Stimulated activated CD8-positive, alpha-beta memory T cell treated with anti-CD3 and anti-CD28 coated beads, Interleukin-15, amount 100 ng/mL, for 1 hour (primary cell): ENCODE measurements at places on chromosomes 6 and 20.

- no peak for DNase-seq
Observed at GRCh38 chr6:121771937-121772720, 336.7 kb downstream of the GJA1 start.

DNA sequence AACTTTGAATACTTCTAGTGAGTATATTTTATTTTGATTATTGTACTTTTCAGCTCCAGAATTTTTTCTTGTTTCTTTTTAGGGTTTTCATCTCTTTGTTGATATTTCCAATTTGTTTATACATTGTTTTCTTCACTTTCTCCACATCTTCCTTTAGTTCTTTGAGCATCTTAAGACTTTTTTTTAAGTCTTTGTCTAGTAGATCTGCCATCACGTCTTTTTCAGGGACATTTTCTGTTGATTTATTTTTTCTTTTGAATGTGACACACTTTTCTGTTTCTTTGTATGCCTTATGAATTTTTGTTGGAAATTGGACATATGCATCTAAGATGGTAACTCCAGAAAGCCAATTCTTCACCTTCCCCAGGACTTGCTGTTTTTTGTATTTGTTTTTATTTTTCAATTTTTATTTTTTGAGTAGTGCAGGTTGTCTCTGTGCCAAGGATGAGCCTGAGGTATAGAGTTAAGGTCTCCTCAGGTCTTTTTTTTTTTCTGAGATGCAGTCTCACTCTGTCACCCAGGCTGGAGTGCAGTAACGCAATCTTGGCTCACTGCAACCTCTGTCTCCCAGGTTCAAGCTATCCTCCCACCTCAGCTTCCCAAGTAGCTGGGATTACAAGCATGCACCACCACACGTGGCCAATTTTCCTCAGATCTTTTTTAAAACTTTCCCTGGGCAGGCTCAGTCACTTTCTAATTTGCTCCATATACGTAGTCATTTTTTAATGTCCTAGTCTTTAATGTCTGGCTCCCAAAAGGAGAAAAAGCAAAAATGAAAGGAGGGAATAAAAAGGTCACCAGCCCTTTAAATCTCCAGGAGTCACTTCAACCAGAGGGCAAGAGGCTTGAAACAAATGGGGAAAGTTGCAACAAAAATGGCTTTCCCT lies 6.7 kb upstream of the CMTR1 start:
- no peak for DNase-seq

DNA sequence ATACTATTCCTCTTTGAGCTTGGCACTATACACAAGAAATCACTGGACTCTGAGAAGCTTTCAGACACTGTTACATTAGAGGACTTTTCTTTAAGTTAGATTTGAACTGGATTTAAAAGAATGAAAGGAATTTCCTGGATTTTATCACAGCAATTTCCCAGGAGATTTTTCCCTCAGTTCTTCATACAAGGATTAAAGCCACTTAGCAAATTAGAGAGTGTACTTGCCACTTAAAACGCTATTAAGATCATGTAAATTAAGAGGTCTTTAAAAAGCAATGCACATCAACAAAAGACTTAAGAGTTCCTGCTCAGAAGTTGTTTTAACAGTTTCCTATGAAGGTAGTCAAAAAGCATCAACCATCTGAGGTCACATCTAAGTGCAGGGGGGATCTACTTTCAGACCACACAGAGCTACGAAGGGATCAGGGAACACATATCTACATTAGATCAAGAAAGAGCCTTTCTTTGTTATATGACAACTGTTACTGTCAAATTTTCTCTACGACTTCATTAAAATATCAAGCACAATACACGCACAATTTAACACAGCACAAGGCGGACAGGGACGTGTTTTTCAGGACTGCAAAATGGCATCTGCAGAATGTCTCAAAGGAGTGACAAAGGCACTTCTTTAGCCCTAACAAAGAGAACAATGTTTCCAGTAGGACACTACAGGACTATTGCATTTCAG lies 65.8 kb downstream of the EPB41L2 start:
- DNase-seq, result no peak

GRCh38 chr6:49001856-49002541 lies 461.1 kb downstream of the MMUT start:
- DNase-seq, result no peak

GRCh38 chr20:62010551-62011402 lies 54.9 kb downstream of the TAF4 start:
- DNase-seq, result peak; percentile 40

DNA sequence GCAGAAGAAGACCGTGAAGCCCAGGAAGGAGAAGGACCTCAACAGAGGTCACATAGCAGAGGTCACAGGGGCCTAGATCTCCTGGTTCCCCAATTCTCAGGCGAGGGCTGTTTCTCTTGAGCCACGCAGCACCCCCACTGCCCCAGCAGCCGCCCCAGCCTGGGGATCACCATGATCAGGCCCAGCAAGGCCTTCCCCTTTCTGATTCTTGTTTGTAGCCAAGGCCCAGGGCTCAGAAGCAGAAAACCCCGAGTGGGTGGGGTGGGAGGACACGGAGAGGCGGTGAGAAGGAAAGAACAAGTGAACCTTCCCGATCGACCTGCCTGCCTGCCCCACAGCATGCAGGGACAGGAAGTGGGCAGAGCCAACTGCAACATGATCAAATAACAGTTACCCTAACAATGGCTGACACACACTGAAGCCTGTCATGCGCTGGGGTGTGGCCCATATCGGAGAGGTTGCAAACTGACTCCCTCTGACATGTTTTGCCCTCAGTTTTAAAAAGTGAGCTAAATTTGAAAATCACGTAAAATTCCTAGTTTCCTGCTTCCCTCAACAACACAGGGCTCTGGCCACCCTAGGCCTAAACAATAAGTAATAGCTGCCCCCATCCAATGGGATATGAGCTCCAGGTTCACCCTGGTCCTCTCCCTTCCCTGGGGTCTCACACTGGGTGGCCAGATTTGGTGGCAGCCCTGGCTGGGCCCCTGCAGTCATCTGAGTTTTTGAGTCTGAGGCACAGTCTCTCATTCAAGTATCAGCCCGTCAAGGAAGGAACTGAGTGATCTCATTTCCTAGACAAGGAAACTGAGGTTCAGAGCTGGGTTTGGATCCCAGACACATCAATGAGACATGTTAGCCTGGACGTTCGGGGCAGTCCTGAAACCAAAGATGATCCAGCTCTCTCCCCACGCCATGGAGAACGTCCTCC lies 6.5 kb downstream of the PEDS1 start:
- DNase-seq, result peak; percentile 46

- no peak for DNase-seq
Observed at GRCh38 chr6:134797400-134798113, 152.3 kb downstream of the ALDH8A1 start.

DNA sequence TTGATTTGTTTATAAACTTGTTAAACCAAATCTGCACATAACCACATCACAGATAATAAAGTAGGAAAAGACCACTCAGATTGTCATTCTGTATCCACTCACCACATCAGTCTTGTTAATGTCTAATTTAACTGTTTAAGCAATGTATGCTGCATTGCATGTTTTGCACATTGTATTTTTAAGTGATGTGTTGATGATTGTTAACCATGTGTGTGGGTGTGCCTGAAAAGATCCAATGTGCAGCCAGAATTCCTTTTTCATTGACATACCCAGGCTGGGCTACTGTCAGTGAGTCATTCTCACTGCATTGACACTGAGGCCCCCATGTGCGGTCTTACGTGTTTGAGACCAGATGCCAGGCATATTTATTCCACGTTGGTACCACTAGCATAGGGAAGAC lies 167.3 kb downstream of the TRMT11 start:
- DNase-seq, result no peak
